ENCODE measurements at places on chromosomes 7 and 10.

DNA sequence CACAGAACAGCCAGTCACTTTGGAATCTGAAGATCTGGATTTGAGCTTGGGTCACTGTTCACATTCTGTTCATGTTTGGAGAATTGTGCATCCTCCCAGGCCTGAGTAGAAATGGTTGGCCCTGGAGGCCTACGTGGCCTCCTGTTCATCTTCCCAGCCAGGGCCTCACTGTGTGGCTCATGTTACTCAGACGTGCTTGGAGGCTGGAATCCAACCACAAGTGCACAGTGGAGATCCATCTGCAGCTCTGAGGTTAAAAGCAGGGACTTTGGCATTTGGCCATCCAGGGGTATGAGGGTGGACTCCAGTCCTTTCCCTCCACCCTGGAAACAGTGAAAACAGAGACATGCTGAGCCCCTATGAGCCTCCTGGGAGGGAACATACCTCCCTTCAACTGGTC is 709.0 kb upstream of the IGFBP3 start:
- no peak for DNase-seq

DNA sequence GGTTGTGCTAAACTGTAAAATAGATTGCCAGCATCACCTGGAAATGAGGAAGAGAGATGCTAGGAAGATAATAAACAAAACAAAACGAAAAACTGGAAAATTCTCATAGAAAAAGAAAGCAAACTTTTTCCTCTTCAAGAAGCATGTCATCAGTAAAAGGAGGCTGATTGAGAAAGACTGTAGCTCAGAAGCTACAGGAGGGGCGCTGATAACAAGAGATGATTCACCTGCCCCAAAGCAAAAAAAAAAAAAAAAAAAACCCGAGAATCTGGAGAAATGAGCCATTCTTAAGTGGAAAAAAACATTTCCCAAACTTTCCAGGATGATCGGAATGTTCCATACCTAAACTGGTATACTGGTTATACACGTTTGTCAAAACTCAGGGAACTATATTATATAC is 130.5 kb upstream of the C1QL3 start:
- DNase-seq = no peak

GRCh38 chr7:38323156-38323555 is 49.7 kb upstream of the TARP start:
- DNase-seq = no peak

GRCh38 chr10:16933783-16934182 is 116.6 kb upstream of the RSU1 start:
- DNase-seq = no peak

DNA sequence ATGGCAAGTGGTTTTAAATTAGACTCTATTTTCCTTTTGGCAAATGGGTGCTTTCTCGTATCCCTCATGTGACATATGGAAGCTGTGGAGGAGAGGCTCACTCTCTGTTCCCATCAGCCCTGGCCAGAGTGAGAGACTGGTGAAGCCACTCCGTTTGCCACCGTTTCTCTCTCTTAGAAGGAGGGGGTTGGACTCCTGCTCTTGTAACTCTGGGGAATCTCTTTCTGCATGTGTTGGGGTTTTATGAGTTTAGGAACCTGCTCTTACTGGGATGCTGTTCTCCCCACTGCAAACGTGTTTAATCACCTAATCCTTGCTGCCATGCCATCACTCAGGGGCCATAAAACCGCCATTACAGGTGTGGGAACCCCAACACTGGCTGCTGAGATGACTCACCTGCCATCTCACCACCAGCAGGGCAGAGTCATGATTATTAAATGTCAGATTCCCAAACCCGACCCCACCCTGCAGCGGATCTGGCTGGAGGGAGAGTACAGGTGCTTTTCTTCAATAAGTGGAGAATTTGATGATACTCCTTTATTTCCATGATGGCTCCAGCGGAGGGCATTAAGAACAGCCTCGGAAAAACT is 103.2 kb downstream of the ADCY1 start:
- DNase-seq = no peak

DNA sequence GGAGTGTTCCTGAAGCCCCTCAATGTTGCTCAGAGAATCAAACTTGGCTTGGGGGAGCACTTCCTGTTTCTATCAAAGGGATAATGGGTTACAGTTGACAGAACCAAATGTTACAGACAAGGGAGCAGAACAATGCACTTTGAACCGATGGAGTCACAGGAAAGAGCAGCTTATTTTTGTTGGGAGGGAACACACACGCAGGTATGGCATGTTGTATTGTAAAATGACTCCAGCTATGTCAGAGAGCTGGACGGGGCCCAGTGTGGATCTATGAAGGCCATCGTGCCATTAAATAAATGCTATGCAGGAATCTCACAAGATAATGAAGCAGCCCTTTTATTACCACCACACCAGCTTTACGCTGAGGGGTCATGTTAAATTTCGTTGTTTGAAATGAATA is 35.1 kb downstream of the RHOBTB1 start:
- DNase-seq = no peak

- DNase-seq = no peak
Observed at GRCh38 chr10:24777196-24777595, 53.5 kb upstream of the ARHGAP21 start.

DNA sequence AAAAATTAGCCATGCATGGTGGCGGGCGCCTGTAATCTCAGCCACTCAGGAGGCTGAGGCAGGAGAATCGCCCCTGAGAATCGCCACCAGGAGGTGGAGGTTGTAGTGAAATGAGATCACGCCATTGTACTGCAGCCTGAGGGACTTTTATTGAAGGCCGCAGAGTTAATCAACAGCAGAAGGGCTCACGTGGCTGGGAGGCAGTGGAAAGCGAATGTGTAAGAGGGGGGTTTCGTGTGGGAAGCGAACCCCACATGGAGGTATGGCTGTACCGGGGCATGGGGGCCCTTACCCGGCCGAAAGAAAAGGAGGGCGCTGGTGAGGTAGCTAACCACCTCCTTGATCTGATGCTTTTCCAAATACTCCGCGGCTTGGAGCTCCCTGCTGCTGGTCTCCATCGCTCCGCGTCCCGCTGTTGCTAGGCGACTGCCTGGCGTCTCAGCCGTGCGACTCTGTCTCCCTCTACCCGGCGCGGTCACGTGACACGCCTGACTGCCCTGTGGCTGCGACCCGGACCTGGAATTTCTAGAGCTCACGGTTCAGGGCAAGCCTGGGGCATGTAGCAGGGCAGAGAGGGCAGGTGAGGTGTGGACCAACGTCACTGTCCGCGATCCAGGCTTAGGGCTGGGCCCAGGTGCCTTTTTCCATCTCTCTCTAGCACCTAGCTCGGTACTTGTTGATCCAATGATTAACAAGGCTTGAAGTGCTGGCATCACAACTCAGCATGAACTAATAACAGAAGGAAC is at the start of gene EFCAB10:
Gene EFCAB10 (minus strand): TSS at position 428 of the 746 bp plus-strand sequence. CDS start 30 bp downstream, at position 398.
- peak; percentile 40 for DNase-seq

Data from GM18507 (cell line).